ENCODE measurements at places on chromosomes 7 and 10.

DNA sequence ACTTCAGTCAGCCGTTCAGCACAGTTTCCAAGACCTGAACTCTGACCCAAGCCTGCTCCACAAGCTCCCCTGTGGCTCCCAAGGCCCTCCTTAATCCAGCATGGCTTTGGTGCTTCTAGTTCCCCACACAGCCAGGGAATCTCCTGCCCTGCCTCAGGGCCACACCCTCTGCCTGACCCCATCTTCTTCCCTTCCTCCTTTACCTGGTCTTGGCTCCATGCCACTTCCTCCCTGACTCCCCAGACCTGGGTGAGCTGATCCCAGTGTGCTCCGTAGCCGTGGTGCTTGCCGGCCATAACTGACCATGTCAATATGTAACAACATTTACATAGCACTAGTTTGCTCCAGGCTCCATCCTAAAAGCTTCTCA is 20.0 kb downstream of the TMEM273 start:
- no peak for DNase-seq

DNA sequence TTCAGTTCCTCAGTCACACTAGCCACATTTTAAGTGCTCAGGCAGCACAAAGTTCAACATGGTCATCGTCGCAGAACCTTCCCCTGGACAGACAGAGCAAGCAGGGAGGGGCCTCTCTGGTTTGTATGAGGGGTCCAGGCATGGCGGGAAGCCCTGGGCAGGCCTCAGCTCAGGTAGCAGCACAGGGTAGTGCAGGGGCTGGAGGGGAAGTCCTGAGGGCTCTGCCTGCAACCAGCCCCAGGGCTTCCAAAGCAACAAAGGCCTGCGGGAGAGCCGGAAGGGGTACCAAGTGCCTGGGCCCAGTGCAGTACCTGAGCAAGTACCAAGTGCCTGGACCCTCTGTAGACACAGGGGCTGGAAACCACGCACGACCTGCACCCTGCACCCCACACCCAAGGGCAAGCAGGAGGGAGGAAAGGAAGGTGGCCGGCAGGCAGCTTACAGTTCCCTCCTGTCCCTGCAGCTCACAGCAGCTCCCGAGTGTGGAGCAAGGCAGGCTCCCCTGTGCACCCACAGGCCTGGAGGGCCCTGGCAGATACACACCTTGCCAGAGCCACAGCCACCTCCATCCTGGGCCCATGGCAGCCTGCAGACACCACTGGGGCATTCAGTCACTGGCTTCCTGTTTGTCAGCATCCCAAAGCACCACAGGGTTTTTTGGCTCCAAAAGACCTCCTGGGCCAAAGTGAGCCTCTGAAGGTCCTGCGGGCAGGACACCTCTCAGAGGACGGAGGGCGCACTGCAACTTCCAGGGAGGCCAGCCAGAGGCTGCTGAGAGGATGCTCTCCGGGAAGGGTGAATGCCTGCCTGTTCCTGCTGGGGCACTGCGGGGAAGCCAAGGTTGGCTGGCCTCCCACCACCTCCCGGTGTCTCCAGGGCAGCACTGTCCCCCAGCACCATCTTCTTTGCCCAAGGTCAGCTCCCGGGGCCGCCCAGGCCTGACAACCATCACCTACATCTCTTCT is 6.5 kb upstream of the RET start:
- DNase-seq, result no peak

- DNase-seq, result no peak
Measured at GRCh38 chr7:8263048-8263447, 1.1 kb upstream of the ICA1 start.

- no peak for DNase-seq
Measured at GRCh38 chr10:67603701-67604100, 92.3 kb downstream of the CTNNA3 start.

- DNase-seq, result no peak
Measured at GRCh38 chr10:95445223-95445836, 115.8 kb downstream of the SORBS1 start.

DNA sequence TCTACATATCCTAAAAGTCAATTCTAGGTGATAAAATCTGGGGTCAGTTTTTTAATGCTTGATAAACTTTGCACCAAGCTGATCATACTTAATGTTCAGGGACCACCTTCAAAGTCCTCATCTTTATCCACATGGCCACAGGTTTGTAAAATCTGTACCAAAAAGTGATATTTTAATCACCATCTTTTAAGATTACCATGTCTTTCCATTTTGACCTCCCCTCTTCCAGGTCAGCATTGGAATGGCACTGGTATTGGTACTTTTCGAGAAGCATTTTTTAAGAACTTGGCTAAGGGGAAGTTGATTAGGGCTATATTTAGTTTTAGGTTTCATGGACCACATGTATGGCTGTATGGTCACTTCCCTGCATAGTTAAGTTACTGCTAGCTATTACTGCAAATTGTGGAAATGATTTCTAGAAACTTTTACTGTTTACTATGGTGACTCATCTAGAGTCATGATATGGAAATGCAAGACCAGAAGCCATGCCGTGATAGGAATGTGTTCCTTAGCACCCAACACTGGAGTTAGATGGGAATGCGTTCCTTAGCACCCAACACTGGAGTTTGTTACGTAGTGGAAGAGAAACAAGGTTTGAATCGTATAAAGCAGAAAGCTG is 50.8 kb upstream of the ABLIM1 start:
- DNase-seq, result no peak
